ENCODE measurements at places on chromosomes 7 and 10.

- DNase-seq: no peak
Measured at GRCh38 chr7:69625238-69625637, 27.0 kb downstream of the AUTS2 start.

- DNase-seq: no peak
Measured at GRCh38 chr10:121154846-121155245, 303.7 kb downstream of the WDR11 start.

DNA sequence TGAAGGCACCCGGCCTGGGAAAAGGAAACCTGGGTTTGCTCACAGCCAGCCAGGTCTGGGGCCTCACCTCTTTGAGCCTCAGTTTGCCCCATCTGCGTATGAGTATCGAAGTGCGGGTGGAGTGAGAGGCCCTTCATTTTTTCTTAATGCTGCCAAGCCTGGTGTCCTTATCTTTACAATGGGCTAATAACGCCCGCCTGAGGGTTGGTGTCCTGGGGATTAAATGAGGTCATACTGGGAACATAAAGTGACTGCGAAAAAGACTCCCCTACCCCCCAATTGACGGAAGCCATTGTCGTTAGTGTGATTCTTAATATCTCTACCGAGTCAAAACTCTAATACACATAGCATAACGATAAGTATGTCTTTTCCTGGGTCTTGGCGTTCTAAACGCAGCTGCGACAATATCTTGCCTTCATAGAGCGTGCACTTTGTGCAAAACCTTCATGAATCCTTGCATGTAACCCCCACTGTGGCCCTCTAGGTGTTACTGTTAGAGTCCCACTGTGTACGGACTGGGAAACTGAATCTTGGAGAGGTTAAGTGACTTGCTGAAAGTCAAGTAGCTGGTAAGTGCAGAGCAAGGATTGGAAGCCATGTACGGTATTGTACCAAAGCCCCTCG, 11.4 kb upstream of the GRB10 start:
- DNase-seq: no peak

DNA sequence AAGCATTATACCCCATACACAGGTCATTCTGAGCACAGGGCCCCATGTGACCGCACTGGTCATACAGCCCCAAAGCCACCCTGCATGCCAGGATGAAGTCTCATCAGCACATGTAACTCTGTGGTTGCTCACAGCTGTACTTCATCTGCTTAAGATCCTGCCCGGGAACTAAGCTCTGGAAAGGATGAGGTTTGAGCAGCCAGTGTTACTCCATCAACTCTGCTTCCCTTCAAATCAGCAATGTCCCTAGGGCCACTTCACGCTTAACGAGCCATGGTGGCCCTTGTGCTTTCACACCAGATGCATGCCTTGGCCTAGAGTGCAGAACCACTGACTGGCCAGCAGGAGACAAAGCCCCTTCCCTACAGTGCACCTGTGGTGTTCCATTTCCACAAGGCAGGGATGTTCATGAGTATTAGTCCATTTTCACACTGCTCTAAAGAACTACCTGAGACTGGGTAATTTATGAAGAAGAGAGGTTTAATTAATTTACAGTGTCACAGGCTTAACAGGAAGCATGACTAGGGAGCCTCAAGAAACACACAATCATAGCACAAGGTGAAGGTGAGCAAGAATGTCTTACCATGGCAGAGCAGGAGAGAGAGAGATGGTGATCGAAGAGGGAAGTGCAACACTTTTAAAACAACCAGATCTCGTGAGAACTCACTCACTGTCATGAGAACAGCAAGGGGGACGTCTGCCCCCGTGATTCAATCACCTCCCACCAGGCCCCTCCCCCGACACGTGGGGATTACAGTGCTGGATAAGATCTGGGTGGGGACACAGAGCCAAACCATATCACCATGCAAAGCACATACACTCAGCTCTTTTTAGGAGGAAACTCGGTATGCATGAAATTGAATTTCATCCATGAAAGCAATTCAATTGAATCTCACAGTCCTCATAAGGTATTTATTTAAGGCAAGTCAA, 149.0 kb upstream of the CDCA7L start:
- DNase-seq: no peak

- DNase-seq: no peak
Measured at GRCh38 chr10:48705401-48705938, 20.8 kb downstream of the WDFY4 start.

DNA sequence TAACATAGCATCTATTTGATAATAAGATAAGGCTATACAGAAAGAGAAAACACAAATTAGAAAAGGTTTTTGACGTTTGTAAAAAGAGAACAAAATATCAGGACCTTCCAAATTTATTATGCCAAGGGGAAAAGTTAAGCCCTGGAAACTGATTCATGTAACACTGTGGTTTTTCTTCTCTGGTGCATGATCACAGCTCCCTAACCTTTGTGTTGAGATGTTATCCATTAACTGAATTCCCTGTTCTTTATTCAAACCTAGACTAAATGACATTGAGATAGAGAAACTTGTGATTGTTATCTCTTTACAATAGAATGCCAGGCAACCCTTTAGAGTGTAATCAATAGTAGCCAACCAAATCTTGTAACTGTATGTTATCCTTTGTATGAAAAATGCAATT, 141.5 kb upstream of the NRG3 start:
- DNase-seq: no peak

DNA sequence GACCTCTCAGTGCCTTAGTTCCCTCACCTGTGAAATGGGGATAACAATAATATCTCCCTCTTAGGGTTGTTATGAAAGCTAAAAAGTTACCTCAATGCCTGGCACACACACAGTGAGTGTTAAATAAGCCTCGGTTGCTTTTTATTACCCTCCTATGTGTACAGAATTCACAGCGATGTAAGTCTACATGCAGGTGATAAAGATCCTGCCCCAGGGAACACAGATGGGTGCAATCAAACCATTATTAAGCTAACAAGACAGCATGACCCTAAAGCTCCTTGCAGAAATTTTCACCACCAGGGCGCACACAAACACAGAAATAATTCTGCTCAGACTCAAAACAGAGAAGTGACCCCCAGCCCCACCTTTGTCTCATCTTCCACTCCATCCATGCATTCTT, 261.9 kb downstream of the SNX10 start:
- DNase-seq: no peak

DNA sequence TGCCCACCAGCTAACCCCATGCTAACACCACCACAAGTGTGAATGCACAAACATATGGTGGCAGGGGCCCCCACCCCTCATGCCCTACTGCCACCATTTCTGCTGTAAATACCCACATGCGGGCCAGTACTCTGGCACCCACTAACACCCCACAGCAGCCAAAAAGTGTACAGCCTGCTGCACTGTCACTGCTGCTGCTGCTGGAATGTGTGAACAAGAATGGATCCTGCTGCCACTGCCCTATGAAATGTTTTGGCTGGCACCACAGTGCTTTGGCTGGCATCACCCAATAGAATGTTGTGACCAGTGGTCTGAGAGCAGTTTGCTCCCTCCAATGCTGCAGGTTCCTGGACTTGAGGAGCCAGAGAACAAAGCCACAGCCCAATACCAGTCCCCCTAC, 606.6 kb upstream of the SORCS1 start:
- no peak for DNase-seq

GRCh38 chr10:118800920-118801319, 46.1 kb upstream of the CACUL1 start:
- no peak for DNase-seq

- no peak for DNase-seq
Measured at GRCh38 chr7:131625817-131626372, 69.5 kb upstream of the PODXL start.

- no peak for DNase-seq
Measured at GRCh38 chr10:12823328-12823727, 178.2 kb downstream of the CCDC3 start.

DNA sequence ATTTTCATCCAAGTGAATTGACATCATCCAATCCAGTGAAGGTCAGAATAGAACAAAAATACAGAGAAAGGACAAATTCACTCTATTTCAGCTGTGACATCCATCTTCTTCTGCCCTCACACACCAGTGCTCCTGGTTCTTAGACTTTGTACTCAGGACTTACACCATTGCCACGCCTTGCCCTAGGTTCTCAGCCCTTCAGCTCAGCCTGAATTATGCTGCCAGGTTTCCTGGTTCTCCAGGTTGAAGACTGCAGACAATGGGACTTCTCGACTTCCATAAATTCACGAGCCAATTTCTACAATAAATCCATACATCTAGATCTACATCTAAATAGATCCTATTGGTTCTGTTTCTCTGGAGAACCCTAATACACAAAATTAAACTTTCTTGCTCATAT, 181.2 kb upstream of the KCND2 start:
- DNase-seq: no peak

DNA sequence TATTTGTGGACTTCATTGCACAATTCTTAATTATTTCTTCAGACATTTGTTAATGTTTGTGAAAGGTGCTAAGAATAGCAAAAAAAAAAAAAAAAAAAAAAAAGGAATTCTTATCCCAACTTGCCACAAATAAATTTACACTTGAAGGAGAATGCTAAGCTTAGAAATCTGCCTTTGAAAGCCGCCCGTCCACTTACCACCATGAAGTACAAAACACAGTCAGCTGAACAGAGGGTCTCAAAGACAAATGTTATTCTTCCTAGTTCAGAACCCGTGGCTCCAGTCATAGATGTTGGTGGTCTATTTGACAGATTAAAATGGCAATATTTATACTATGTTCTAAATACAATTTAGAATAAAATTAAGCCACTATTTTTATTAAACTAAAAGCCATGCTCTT, 141.2 kb downstream of the ELAPOR2 start:
- DNase-seq: no peak

GRCh38 chr7:17815318-17815717, 125.0 kb downstream of the SNX13 start:
- DNase-seq: no peak

DNA sequence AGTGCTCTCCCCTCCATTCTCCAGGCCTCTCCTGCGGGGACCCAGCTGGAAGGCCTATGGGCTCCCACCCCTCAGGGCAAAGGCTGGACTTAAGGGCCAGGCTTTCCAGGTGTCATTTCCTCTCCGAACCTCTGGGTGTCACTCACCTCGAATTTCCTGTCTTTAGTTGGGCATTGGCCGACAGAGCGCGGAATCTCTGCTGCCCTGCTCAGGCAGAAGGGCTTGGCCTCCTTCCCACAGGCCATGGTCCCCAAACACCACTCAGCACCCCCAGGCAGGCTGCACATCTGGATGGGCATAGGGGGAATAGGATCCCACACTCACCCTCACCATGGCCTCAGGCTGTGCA, 212.9 kb downstream of the CCSER2 start:
- DNase-seq: no peak
